ENCODE measurements at places on chromosomes 12 and 14. TPM values are rescaled to one million over a fixed set of nuclear protein-coding genes. Genes with fewer than 3 reads are reported as not detected.

GRCh38 chr12:1573960-1574864 is 20.2 kb downstream of the FBXL14 start:
- no peak for DNase-seq

The HOTAIR gene
- 3.2 TPM for total RNA-seq

- DNase-seq, result peak; percentile 95
These were observed 49.0 kb downstream of the MSRB3 start for GRCh38 chr12:65327207-65328076.

GRCh38 chr14:74065746-74066575 is 18.3 kb downstream of the ALDH6A1 start:
- DNase-seq, result peak; percentile 88

DNA sequence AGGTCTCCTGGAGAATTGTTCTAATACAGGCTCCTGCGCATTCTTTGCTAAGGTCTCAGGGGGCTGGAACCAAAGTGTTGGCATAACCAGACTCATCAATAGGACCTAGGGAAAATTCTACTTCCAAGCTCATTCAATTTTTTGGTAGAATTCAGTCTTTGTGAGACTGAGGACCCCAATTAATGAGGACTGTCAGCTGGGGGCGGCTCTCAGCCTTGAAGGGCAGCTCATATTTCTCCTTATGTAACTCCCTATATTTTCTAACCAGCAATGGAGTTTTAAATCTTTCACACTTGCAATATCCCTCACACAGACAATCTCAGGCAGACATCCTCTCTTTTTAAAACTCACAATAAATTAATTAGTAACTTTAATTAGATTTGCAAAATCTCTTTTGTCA is 476.4 kb upstream of the LRFN5 start:
- DNase-seq, result no peak

- DNase-seq, result no peak
These were observed 7.8 kb downstream of the P2RX4 start for GRCh38 chr12:121217761-121218160.

- DNase-seq, result peak; percentile 74
These were observed 117.1 kb downstream of the HMGA2 start for GRCh38 chr12:65941388-65941787.

DNA sequence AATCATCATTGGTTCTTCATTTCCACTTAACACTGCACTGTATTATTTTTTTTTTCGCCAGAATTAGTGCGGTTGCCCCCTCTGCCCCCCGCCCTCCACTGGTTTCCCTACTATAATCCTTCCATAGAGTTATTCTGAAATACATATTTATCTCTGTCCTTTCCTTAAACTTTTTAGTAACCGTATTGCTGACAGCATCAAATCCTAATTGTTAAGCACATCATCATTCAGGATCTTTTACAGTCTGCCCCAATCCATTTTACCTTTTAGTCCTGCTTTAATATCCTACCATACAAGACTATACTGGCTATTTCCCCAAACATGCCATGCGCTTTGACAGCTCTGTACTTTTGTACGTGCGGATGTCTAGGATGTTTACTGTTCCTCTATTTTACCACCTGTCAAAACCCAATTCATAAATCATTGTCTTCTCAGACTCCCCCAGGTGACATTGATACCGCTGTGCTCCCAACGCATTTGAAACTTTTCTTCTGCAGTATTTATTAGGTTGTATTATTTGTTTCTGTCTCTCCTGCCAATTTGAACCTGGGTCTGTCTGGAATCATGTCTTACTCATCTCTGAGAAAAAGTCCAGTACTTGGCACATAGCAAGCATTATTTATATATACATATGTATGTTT is 1.0 kb downstream of the FGFR1OP2 start:
- no peak for DNase-seq

The C12orf50 gene
- not detected for total RNA-seq

The SPX gene
- under 0.01 TPM for total RNA-seq

The CDH24 gene
- 6.4 TPM for total RNA-seq

The RASSF3 gene
- total RNA-seq, result 31.1 TPM

The FZD10 gene
- not detected for total RNA-seq

- DNase-seq, result no peak
These were observed 59.2 kb downstream of the IFT81 start for GRCh38 chr12:110183386-110183785.

GRCh38 chr14:68473794-68474193 is 319.1 kb downstream of the ZFP36L1 start:
- DNase-seq, result no peak

DNA sequence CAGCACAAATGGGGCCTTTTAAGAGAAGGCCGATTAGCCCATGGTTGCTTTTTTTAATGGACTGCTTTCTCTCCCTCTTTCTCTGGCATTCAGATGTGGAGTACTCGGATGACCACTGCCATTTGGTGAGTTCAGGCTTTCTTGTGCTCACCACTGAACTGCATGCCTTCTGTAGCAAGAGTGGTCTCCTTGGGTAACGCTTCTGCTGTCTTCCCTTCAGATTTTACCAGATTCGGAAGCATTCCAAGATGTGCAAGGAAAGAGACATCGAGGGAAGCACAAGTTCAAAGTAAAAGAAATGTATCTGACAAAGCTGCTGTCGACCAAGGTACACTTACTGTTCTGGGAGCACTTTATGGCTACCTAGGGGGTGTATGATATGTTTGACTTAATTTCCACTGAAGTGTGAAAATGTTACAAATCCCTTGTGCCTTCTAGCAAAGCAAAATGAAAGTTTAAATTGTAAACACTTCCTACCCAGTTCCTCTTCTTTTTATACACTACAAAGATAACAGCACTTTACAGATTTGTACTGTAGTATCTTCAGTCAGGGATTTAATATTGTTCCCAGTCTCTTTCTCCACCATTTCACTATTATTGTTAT is 148.8 kb downstream of the PLXNC1 start:
- DNase-seq, result no peak

The BMAL2 gene
- 21.6 TPM for total RNA-seq

DNA sequence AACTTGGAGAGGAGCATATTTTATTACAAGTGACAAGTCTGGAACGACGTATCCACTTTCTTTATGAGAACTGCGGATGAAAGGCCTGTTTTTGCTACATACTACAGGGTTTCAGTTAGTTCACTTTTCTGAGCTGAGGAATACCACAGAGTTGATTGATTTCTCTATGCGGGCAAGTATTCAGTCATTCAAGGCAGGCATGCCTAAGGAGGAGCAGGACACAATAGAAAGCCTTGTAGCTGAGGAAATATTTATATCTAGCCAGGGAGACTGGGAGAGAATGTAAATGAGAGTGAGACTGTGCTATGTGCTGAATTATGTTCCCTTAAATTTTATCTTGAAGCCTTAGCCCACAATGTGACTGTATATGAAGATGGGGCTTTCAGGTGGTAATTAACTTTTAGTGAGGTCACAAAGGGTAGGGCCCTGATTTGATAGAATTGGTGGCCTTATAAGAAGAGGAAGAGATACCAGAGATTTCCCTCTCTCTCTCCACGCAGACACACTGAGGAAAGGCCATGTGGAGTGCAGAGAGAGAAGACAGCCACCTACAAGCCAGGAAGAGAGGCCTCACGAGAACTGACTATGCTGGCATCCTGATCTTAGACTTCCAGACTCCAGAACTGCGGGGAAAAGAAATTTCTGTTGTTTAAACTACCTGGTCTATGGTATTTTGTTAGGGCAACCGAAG is 459.0 kb upstream of the ATP2B1 start:
- no peak for DNase-seq

DNA sequence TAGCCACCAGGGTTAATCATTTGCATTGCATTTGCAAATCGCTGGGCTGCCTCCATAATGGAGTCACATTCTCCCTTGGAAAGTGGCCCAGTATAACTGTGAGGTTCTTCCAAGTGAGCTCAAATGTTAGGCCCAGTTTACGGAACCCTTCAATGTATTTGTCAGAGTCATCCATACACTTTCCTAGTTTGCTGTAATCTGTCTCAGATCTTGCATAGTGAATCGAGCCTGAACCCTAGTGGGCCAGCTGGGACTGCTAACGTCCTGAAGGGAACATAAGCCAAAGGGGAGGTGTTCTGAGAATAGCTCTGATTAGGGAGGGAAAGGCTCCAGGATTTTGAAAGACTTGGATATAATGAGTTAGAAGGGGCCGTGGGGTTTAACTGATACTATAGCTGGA is 406.3 kb downstream of the SLC6A15 start:
- DNase-seq, result no peak

DNA sequence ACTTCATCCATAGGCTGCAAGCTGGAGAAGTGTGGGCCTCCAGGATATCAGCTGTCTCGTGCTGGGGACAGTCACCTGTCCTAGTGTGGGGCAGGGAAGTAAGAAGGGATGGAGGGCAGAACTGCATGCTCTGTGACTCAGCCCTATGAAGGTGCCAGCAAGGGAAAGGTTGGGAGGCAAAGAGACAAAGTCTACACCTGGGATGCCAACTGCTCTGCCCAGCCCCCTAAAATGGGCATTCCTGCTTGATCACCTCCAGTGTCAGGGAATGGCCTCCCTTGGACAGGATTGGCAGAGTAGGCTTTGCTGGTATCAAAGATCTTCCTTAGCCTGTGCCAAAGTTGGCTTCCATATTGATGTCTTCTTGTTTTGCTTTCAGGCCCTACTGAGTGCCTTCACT is 335.0 kb downstream of the BCL11B start:
- DNase-seq, result no peak

- DNase-seq, result no peak
These were observed 362.2 kb upstream of the SFSWAP start for GRCh38 chr12:131348646-131349045.

The KRT6C gene
- total RNA-seq, result not detected

The HHIPL1 gene
- 3.9 TPM for total RNA-seq

DNA sequence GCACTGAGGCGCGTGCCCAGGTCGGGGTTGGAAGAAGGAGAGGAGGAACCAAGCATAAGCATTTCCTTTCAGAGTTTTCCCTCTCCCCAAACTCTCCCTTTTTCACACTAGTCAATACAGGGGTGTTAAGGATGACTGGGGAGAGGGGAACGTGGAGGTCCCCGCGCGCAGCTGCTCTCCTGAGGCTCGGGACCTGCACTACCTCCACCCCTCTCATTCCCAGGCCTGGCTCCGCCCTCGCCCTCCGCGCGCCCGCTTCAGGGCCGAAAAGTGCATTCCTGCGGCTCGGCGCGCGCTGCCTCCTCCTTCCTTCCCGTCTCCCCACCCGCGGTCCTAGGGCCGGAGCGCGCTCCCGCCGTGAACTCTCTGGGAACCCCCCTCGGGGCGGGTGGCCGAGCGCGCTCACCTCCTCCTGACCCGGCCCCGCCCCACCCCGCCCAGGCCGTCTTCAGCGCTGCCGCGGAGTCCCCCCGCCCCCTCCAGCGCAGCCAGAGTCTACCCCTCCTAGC is 11.3 kb downstream of the RARG start:
- DNase-seq, result peak; percentile 95

- DNase-seq, result no peak
These were observed 92.7 kb downstream of the ITPK1 start for GRCh38 chr14:93023039-93023438.

DNA sequence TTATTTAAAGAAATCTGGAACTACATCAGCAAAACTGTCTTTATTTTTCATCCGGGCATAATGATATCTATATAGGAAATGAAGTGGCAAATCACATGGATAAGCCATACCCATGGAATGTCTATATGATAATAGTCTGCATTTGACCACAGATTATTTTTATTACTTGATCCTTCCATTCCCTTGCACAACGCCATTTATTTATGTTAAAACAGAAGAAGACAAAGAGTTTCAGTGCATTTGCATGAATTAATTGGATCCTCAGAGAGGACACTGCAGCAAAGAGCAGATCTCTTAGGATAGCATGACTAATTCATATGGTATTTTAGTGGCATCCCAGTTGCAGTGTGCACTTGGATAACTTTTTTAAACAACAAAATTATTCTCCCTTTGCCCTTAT is 345.0 kb downstream of the CCDC91 start:
- peak; percentile 72 for DNase-seq

The FAM90A1 gene
- total RNA-seq, result not detected

The NEUROD4 gene
- not detected for total RNA-seq

The CLEC1A gene
- total RNA-seq, result not detected

DNA sequence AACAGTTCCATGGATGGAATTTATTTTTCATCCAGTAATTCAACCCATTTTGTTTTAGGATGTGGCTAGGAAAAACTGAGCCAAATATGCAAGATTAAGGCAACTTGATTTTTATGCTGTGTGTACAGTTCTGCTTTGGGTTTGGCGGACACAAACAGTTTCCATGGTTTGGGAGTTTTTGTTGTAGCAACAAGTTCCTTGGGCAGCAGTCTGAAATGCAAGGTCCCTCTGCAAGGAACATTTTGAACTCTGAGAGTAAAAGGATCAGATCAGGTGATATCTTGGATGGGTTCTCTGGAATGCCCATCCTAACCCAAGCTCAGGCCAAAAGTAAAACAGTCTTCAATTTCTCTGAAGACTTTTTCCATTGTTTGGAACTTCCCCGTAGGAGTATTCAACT is 161.2 kb downstream of the TMX1 start:
- no peak for DNase-seq

DNA sequence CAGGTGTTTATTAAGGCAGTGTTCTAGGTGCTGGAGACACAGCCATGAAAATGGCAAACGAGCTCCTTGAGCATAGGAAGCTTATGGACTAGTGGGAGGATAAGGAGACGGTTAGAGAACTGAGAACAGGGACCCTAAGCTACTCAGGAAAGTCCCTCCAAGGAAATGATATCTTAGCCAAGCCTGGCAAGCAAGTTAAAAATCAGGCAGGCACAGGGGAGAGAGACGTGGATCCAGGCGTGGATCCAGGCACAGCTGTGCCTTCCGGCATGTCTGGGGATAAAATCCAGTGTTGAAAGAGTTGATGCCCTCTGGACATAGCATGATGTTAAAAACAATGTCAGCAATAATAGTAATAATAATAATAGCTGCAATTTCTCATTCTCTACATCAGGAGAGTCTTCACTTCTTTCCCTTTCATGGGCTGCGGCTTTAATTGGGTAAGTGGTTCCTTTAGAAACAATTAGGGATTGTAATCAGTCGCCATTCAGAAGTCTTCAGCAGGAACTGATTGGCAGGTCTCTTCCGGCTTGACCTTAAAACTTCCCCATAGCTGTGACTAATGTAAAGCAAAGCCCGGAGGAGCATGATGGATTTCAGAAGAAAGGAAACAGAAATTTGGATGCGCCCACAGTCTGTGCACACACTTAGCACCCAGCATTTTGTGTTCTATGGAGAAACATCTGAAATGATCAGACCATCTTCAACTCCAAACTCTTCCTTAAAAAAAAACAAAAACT is 230.2 kb downstream of the SLC41A2 start:
- no peak for DNase-seq

GRCh38 chr12:6813363-6813762 is 8.3 kb upstream of the GPR162 start:
- no peak for DNase-seq

The PLCZ1 gene
- total RNA-seq, result not detected

GRCh38 chr12:42190376-42190775 is 45.7 kb upstream of the GXYLT1 start:
- DNase-seq, result no peak

- no peak for DNase-seq
These were observed 151.4 kb upstream of the NUDT4 start for GRCh38 chr12:93226361-93226760.

The SERPINA5 gene
- not detected for total RNA-seq

DNA sequence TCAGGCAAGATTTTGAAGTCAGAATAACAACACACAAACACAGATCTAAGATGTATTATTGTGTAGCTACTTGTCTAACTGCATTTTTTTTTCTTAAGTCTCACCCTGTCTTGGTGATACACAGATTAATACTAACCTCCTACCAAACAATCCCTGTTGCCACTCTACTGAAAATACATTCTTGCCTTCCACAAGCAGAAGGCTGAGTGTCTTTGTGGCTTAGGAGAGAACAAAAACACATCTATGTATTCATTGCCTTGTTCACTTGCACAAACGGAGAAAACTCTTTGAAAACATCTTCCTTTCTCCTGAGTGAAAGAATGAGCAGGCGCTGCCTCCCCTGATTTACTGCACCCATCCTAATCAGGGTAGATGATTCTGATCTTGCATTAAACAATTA is 642.2 kb downstream of the DIO2 start:
- no peak for DNase-seq

Measured in fibroblast of villous mesenchyme (primary cell).